ENCODE measurements at places on chromosomes 12 and 14.
A peak's percentile ranks its signal among the peaks of the same experiment; 100 is the strongest.

GRCh38 chr12:99746538-99746937, 99.0 kb downstream of the GARIN6 start:
- no peak for DNase-seq

GRCh38 chr12:72560003-72560769, 288.0 kb downstream of the TRHDE start:
- DNase-seq: no peak

DNA sequence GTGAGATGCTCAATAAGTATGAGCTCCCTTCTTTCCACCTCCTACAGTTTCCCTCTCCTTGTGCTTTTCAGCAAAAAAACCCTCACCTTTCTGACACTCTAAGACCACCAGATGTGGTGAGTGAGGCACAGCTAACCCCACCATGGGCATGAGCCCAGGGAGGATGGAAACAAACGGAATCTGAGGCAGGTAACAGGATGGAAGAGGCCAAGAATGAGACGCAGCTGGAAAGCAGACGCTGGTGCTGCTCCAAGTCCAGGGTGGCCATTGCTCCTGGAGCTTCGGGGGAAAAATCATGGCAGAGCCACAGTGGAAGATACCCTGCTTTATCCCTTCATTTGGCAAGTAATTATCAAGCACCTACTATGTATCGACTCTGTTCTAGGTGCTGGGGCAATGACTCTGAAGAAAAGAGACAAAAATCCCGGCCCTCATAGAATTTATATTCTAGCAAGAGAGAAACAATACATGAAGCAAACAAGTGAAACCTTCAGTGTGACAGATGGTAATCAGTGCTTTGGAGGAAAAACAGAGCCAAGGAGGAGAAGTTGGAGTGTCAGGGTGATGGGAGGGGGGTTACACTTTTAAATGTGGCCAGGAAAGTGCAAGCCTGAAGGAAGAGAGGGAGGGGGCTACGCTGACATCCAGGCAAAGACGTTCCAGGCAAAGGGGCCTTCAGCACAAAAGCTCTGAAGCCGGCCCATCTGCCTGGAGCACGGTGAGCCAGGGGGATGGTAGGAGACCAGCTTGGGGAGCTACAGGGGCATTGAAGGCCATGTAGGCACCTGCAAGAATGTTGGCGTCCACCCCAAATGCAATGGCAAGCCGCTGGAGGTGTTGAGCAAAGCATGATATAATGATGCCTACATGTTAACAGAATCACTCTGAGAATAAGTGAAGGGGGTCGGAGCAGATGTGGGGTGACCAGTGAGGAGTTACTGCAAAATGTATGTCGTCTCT, 154.2 kb downstream of the DPF3 start:
- DNase-seq: no peak

- peak; percentile 44 for DNase-seq
These were observed 6.0 kb upstream of the SLC6A12 start for GRCh38 chr12:219891-220352.

Measured in lung (tissue), 17 donors.